Stimulated activated CD4-positive, alpha-beta T cell treated with anti-CD3 and anti-CD28 coated beads, Interleukin-4, amount 100 ng/mL, for 1 hour (primary cell): ENCODE measurements at places on chromosomes 11 and 22.

DNA sequence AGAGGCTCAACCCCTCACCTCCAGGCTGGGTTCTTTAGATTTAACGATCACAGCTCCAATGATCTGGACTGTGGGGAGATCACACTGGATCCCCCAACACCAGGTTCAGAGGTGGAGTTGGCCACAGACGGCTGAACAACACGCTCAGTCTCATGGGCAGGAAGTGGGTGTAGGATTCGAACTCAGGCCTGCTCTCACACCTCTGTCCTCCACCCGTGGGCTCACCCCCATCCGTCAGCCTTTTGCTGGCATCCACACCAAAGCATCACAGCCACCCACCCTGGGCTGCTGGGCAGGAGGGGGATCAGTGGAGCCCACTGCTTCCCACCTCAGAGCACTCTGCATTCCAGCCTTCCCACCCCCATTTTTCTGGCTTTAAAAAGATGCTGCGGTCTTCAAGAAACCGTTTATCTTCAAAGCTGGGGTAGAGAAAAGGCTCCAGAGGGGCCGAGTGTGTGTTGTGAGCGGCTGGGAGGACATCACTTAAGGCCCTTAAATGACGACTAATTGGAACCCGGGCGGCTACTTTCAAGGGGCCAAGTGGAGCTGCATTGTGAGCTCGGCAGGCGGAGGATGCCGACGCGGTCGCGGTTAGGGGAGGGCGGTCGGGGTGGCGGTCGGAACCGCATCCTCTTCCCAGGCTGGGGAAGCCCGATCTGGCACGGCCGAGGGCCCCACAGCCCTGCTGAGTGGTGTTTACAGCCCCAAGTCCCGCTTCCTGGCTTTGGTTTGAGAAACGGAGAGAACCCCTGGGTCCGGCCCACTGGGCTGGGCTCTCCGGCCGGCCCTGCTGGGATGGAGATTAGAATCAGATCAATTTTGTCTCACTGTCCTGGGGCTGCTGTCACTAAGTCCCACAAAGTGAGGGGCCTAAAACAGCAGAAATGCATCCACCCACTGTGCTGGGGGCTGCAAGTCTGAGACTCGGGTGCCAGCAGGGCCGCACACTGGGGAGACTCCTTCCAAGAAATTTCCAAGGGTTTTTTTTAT lies 15.9 kb upstream of the FGF3 start:
- no peak for DNase-seq

GRCh38 chr22:42595434-42595833 lies 19.2 kb downstream of the POLDIP3 start:
- no peak for DNase-seq

GRCh38 chr11:32331792-32332191 lies 103.5 kb downstream of the WT1 start:
- no peak for DNase-seq

DNA sequence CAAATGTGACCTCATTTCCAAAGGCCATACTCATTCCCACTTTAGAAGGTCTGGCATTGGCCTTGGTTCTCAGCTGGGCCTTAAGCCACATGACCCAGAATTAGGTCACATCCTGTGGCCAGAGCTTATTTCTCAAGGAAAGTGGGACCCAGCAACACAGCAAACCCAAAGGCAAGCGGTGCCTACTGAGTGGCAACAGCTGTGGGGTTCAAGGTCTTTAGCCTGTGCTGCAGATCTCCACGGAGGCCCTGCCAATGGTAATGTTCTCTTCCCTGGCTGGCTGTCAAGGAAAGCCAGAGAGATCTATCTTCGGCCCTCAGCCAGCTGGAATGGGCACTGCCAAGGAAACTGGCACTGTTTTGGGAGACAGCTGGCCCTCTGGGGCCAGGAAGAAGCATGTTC lies 41.5 kb upstream of the TP53I11 start:
- DNase-seq: no peak

DNA sequence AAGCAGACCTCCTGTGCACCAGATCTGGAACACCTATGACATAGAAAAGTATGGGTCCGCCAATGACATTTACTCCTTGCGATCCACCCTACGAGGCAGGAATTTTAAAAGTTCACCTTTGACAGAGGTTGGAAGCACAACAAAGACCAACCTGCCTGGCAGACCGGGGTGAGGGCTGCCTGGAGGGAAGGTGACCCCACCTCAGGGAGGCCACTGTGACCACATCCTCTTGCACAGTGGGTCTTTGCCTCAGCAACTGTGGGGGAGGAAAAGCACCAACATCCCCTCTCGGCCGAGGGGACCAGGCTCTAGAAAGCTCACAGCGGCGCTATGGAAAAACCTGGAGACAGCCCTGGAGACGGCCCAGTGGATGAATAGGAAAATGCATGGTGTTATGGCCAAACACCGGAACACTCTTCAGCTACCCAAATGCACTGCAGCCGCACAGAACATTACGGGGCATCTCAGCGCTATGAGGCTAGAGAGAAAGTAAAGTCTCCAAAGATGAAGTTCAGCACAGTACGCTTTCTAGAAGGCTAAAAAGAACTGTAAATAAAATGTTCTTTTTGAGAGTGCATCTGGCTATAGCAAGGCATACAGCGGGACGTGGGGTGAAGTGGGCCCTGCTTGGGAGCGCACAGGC lies 1.8 kb upstream of the SHISAL1 start:
- no peak for DNase-seq

GRCh38 chr11:19164230-19164855 lies 37.4 kb downstream of the CSRP3 start:
- DNase-seq: no peak

GRCh38 chr11:15484398-15484797 lies 369.7 kb downstream of the INSC start:
- no peak for DNase-seq
